ENCODE measurements at places on chromosomes 11 and 22.

- no peak for DNase-seq
Observed at GRCh38 chr11:125211191-125211947, 46.8 kb downstream of the PKNOX2 start.

DNA sequence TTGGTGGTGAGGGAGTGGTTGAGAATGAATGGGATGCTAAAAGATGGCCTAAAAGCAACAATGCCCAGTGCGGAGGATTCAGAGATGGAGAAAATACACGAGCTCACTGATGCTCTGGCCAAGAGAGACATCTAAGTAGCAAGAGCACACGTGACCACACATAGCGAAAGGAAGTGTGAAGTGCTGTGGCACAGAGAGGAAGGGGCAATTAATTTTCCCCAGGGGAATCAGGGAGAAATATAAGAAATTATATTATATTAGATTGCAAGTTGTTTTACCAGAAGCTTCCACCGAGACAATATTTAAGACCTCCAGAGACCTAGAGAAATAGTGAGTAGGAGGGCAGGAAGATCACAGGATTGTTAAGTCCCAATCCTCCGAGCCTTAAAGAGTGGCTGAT is 80.6 kb downstream of the RCN1 start:
- DNase-seq, result no peak

DNA sequence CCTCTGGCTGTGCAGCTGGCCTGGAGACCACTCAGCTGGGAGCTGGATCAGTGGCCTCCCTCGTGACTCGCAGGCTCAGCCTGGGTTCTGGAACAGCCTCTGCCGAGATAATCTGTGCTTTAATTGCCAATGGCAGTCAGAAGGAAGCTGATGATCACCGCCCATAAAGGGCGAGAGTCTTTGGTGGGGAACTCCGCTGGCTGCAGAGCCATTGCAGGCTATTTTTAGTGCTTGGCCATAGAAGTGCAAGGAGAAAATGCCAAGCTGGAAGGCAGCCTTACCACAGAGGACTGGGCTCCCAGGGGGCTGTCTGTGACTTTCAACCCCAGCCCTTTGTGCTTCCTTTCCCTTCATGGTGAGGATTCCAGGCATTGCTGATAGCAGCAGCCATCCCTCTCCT is 62.2 kb upstream of the TENM4 start:
- no peak for DNase-seq

DNA sequence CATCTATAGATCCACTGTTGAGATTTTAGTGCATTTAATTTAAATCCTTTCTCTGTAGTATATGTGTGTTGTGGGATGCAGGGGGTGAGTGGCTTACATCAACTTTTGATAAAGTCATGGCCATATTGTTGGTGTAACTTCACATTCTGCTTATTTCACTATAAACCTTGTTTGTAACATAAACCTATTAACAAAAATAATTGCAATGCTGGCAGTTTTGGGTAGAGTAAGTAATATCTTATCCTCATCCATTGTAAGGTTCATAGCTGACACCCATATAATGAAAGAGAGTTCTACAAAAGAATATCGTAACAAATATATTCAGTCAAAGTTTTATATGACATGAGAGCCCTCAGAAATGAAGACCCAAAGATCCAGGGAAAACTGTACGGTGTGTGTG is 601.7 kb upstream of the ANO3 start:
- DNase-seq, result no peak

GRCh38 chr11:121059605-121060004 is 35.7 kb downstream of the TBCEL start:
- DNase-seq, result no peak

DNA sequence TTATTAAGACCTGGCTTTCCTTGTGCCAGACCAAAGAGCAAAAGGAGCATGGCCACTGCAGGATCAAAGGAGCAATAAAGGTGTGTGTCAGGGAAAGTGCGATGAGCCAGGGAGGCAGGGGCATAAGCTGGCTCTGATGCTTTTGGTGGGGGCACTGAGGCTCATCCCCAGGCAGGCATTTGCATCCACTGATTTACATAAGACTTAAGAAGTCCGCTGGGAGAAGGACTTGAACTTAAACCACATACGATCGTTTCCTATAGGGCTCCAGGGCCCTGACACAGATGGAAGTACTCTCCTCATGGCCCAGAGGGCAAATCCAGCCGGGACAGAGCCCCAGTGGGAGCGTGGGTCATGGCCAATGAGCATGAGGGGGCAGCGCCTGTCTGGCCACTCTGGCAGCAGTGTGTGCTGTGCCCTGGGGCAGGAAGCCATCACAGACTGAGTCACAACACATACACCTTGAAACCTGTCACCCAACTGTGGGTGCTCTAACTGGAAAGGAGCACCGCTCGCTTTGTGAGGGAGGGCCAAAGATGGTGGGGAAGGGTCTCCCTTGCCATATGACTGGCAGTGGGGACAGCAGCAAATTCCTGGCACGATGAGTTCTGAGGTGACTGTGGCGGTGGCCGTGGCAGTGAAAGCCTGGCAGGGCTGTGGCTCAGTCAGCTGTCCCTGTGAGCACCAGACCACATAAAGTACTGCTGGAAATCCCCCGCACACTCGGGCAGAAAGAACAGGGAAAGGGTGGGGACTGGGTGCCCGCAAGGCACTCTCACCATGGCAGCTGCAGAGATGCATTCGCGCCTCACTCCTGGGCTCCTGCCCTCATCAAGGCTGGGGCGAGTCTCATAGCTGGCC is 79.4 kb upstream of the LMO1 start:
- DNase-seq, result no peak

- no peak for DNase-seq
Observed at GRCh38 chr22:25182131-25183110, 17.2 kb upstream of the CRYBB3 start.

- no peak for DNase-seq
Observed at GRCh38 chr22:19629331-19629719, 85.0 kb upstream of the SEPTIN5 start.

- no peak for DNase-seq
Observed at GRCh38 chr11:71914617-71915189, 13.7 kb downstream of the XNDC1N start.

GRCh38 chr22:36746375-36746970 is 29.4 kb downstream of the IFT27 start:
- no peak for DNase-seq

DNA sequence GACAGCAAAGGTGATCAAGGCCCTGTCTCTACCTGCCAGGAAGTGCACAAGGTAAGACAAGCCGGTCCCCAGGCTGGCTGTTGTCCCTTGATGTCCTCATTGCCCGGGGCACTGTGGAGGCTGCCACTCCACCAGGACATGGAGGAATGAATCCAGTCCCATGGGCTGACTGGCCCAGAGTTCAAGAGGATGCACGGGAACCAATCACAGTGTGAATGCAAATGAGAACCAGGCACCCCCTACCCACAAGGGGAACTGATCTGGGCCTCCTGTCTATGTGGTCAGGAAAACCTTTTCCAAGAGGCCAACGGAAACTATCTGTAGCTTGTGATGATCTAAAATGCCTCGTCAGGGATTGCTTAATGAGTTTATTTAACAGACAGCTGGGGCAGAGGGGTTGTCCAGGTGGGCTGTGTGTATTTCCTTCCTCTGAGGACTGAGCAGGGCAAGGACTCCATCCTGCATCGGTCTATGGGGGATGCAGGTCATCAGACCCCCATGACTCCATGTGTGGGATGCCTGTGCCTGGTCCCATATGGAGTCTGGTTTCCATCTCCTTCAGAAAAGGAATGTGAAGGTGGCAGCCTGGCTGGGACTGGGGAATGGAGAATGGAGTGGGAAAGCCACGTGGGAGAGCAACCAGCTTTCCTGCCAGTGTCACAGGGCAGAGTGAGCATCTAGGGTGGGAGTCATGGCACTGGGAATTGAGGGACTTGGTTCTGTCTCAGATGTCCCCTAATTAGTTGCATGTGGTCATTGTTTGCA is 60.5 kb downstream of the CD82 start:
- no peak for DNase-seq

- no peak for DNase-seq
Observed at GRCh38 chr11:61071208-61071681, 31.0 kb upstream of the CD5 start.

GRCh38 chr11:116062490-116063171 is 558.4 kb upstream of the CADM1 start:
- DNase-seq, result no peak

- DNase-seq, result no peak
Observed at GRCh38 chr22:33605221-33605620, 315.1 kb downstream of the LARGE1 start.

DNA sequence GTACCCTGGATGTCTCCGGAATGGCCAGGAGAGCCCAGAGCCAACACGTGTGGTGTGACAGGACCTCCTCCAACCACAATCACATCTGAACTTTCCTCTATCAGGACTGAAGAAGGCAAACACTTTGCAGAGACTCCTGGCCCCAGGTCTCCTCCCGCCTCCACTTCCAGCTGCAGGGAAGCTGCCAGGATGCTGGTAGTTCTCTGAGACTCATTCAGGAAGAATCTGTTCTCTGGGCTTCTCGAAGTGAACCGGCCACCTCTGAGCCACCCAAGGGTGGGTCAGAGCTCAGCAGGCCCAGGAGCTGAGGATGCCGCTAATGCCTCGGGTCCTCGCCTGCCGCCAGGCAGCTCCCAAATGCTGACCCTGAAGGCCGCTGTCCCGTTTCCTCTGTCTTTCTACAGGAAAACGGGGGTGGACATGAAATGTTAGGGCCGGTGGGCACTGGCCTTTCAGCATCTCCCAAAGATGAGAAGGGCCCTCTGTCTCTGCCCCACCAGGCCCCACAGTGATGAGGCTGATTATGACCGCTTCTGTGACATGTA is 789.9 kb downstream of the BRD1 start:
- no peak for DNase-seq

- DNase-seq, result no peak
Observed at GRCh38 chr11:128963744-128964325, 21.2 kb upstream of the TP53AIP1 start.
